ENCODE measurements at places on chromosomes 5 and 9.

GRCh38 chr5:76337953-76338451, 65.1 kb upstream of the IQGAP2 start:
- ATAC-seq, result no peak

GRCh38 chr5:4921929-4922328, 218.2 kb upstream of the ADAMTS16 start:
- ATAC-seq, result no peak

DNA sequence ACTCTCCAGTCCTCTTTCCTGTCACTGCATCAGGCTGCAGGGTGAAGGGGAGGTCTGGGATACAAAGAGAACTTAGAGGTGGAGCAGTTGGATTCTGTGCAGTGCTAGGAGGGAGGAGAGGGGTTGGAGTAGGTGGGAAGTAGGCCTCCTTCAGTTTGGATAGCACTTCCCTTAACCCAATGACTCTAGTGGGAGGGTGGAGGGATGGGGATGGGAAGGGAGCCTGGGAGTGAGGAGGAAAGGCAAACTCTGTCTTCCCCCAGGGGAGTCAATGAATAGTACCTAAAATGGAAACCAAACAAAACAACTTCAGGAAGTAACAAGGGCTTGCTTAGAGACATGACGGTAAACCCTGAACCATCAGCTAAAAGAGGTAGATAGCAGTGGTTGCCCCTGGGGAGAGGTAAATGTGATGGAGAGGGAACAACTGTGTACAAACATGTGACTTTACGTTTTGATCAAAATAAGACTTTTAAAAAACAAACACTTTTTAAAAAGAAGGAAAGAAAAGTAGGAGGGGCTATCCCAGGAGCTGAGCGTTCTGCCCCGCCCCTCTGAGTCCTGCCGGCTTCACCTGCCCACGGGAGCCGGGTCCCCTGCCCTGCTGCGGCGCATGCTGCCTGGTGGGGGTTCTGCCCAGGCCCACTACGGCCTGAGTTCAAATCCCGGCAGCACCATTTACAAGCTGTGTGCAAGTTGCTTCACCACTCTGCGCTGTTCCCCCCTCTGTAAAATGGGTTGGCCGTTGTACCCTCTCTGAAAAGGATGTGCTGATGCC, 30.9 kb downstream of the GSN start:
- peak; percentile 57 for ATAC-seq

DNA sequence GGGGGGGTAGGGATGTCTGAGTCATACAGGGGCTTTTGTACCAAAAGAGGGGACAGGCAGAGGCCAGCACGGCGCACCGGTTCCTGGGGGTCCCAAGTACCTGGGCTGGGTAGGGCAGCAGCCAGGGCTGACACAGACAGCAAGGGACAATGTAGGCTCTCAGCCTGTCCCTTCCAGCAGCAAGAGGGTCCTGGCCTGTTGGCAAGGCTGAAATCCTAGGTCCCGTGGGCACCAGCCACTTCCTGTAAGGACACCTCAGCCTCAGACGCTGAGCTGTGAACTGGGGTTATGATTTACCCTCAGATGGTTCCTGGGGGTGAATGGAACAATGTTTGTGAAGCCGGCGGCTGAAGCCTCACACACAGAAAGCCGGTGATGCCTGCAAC, 41.3 kb downstream of the NACC2 start:
- ATAC-seq, result no peak

DNA sequence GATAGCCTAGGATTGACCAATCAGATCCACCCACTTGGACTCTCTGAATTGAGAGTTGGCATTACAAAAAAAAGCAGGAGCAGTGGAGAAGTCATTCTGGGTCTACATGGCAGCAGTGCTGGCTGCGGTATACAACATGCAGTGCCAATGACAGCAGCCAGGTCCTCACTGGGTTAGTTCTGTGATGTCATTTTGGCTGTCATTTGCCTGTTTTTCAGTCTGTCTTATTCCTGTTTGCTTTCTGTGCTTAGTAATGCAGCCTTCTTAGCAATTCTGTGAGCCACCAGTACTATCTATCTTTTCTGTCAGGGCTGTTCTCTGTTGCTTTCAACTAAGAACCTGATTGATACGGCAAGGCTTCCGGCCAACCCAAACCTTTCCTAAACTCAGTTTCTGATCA, 471.8 kb downstream of the BNC2 start:
- no peak for ATAC-seq

DNA sequence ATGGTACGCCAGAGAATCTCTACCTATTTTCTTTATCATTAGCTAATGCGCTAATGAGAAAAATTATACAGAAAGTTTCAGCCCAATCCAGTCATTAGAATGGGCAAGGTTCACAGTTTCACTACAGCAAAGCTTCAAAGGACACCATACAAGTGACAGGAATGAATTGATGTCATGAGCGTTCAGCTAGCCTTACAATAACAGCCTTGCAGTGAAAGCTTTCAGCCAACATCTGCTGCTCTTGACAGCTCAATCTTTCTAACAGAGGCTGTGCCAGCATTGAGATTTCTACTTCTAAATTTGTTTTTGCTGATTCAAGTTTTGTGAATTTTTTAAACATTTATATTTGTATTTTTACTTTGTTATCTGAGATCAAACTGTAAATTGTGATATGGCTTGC, 302.4 kb upstream of the FAM174A start:
- ATAC-seq, result no peak

- no peak for ATAC-seq
Measured at GRCh38 chr5:119274030-119274766, 81.6 kb upstream of the TNFAIP8 start.

DNA sequence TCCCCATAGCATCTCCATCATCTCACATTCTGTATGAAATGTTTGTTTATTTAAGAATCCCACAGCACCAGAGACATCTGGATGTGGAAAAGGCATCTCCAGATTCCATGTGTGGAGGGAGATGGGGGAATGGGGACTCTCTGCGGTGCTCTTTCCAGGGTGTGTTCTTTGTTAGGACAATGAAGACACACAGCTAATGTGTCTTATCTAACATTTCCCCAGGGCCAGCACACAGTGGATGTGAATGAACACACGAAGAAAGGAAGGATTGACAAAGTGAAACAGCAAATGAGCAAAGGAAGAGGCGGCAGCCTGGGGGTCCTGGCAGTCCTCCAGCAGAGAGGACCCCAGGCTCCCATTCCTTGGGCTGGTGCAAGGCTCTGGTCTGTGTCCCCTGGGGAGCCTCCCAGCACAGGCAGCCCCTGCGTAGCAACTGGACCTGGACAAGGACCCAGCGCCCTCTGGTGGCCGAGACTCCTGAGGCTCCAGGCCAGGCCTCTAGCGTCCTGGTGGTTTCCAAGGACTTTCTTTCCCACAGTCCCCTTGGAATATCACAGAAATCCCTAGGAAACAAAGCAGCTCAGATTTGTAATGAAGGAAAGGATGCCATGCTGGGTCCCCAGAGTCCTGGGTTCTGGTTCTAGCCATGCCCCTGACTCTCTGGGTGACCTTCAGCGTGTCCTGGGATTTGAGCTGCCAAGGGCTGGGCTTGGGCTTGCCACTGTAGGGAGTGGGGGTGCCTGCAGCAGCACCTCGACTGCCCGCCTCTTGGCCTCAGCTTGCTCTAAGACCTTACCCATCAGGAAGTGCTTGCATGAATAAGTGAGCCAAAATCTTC, 3.5 kb upstream of the PDLIM7 start:
- peak; percentile 27 for ATAC-seq

DNA sequence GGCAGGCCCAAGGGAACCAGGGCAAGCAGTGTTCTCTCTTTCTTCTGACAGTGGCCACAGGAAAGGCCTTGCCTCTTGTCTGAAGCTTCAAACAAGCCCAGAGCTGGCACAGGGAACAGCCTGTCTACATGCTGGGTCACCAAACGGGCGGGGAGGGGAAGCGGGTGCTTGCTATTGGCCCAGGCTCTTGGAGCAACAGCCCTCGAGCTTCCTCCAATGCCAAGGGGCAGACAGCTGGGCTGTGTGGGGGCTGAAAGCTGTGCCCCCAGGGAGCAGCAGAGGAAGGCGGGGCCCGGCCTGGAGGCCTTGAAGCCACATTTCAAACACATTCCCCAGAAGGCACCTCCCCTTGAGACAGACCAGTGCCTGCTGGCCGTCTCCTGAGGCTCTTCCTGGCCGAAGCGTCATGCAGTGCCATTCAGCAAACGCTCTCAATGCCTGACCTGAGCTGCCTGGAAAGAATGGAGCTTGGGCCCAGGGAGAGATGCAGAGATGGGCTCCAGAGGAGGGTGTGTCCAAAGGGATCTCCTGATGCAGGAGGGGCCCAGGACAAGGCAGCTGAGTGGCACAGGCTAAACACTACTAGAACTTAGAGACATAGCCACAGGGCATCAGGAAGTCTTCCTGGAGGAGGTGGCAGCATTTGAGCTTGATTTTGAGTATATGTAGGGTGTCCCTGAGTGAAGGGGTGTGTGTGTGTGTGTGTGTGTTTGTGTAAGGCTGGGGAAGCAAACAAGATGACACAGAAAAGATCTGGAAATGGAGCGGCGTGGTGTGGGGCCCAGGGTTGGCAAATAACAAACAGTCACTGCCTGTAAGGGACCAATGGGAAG, 2.5 kb downstream of the FIBCD1 start:
- ATAC-seq, result peak; percentile 26

- no peak for ATAC-seq
Measured at GRCh38 chr5:82642313-82642712, 364.2 kb upstream of the RPS23 start.

DNA sequence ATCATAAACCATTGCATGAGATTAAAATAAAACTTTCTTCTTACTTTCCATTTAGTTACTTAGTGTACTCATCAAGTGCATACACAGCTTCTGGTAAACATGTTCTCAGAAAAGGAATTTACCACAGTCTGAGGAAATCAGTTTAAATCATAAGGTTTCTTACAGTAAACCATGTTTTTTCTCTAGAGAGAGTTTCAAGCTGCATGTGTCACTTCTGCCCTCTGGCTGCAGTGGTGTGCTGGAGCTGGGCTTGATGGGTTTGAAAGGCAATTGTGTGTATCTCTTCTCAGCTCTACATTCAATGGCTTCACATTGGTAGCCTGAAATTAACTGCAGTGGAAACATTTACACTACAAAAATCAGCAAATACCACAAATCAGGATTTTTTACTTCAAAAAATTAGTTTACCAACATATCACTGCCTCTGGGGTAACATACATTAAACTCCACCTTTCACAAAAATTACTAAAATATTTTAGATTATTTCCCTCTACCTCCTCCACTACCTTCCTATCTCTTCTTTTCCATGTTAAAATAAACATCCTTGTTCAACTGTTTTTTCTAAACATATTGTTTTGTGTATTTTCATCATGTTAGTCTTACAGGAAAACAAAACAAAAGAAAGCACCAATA, 414.3 kb downstream of the ANXA1 start:
- ATAC-seq, result no peak

DNA sequence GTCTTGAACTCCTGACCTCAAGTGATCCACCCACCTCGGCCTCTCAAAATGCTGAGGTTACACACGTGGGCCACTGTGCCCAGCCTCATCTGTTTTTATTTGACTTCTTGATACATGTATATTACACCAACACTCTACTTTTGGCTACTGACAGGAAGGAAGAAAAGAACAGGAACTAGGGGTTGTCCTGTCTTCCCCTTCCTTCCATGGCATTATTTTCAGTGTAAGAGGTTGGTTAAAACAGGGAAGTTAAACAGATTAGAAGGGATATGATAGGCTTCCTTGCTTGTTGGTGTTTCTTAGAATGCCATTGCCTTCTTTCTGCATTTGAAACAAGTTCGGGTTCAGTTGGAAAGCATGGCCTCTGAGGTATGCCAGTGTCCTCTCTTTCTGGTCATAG, 312.8 kb downstream of the NDUFS4 start:
- ATAC-seq, result no peak

GRCh38 chr9:109411798-109412352, 86.2 kb downstream of the PTPN3 start:
- ATAC-seq, result no peak

GRCh38 chr9:96217294-96217707, 84.7 kb downstream of the HSD17B3 start:
- ATAC-seq, result no peak

GRCh38 chr5:68067976-68068603, 147.5 kb upstream of the PIK3R1 start:
- ATAC-seq, result no peak

DNA sequence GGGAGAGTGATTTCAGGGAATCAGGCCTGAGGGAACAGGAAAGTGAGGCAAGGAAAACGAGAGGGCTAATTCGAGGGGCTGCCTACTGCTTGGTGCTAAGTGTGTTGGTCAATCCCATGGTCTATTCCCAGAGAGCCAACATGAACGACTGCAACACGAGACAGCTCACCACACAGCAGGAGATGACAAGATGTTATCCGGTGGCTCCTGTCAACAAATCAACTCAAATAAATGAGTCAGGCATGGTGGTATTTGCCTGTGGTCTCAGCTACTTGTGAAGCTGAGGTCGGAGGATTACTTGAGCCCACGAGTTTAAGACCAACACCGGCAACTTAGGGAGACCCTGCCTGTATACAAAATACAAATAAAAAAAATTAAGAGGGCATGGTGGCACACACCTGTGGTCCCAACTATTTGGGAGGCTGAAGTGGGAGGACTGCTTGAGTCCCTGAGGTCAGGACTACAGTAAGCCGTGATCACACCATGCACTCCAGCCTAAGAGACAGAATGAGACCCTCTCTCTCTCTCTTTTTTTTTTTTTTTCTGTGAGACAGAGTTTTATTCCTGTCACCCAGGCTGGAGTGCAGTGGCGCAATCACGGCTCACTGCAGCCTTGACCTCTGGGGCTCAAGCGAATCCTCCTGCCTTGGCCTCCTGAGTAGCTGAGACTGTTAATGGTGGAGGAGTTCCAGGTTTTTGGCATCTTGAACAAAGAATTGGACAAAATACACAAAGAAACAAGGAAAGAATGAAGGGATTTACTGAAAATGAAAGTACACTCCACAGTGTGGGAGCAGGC, 9.0 kb upstream of the FAF2 start:
- no peak for ATAC-seq

Measured in gastroesophageal sphincter (tissue), 4 donors.